ENCODE measurements at places on chromosomes 5 and 9.

- no peak for DNase-seq
Observed at GRCh38 chr9:96050048-96050860, 174.8 kb downstream of the ERCC6L2 start.

DNA sequence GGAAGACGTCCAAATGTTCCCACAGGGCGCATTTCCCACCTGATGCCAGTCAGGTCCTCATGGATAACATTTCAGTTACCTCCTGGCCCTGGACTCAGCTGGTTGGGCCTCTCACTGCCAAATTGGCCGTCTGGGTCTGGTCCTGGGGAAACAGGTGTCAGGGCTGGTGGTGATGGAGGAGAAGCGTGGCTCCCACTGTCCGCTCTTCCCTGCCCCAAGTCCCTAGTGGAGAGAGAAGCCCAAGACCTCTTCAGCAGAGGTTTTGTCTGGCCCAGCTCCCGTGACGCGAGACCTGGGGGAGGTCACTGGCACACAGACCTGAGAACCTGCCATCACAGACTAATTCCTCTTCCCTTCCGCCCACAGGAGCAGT, 27.8 kb upstream of the PRDM12 start:
- DNase-seq, result no peak

- no peak for DNase-seq
Observed at GRCh38 chr9:35741740-35742139, 7.3 kb downstream of the GBA2 start.

DNA sequence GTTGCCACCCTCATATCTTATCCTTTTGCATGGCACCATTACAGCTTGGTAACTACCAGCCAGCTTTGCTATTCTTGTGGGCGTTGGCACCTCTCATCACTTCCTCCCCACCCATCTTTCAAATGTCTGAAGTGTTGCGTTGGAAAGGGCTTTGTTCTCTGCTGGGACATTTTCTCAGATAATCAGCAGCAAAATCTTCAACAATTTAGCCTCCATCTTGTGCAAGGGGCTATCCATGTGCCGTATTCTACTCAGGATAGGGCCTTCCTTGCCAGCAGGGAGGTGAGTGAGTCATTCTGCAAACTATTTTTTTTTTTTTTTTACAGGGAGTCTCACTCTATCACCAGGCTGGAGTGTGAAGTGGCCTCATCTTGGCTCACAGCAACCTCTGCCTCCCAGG, 62.1 kb upstream of the NUDT12 start:
- no peak for DNase-seq

DNA sequence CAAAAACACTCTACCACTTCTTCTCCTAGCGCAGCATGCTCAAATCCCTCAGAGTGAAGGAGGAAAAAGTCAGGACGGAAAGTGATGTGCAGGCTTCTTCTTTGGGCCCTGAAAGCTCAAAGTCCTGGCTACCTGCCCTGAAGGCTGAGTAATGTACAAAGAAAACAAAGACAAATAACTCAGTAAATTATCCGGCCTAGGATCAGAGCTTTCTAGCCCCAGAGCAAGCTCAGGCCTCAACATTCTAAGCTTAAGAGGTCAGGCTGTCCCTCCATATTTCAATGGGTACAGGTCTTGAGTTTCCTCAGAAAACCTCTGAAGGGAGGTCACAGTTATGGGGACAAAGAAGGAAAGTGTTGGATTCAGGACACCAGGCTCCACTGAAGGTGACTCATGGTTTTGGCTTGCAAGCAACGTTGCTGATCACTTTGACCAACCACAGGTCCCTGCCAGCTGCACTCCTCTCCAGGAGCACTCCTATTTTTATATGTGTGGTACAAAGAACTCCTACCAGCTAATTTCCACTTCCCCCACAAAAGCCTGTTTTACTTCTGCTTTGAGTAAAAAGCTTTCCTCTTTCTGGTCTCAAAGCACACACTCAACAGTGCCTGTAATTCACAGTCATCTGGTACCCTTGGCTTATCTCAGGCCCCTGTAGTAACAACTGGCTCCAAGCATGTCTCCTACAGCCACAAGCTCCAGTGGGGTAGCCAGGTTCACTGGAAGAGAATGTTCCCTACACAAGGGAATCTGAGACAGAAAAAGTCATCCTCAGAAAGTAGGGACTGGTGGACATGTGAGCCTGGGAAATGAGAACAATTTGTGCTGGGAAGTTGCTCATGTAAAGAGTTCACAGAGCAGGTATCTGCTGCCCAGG, 115.7 kb downstream of the UGCG start:
- DNase-seq, result no peak
